ENCODE measurements at places on chromosomes 6 and 20.

GRCh38 chr20:59138114-59138748 is 25.4 kb upstream of the ZNF831 start:
- DNase-seq: no peak

DNA sequence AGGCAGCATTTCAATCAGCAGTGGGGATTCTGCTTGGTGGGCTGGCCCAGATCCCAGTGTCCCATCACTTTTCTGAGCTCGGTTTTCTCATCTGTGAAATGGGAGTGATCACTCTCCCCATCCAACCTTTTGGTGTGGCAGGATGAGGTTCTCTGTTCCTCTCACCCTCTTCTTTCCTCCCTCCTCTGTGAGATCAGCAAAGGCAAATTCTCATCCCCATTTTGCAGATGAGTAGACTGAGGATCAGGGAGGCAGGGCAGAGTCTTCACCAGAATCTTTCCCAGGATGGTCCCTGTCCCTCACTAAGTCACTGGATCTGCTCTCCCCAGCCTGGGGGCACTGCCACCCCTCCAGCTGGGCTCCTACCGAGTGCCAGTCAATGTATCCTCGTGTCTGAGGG is 60.6 kb upstream of the SLC32A1 start:
- DNase-seq: no peak

DNA sequence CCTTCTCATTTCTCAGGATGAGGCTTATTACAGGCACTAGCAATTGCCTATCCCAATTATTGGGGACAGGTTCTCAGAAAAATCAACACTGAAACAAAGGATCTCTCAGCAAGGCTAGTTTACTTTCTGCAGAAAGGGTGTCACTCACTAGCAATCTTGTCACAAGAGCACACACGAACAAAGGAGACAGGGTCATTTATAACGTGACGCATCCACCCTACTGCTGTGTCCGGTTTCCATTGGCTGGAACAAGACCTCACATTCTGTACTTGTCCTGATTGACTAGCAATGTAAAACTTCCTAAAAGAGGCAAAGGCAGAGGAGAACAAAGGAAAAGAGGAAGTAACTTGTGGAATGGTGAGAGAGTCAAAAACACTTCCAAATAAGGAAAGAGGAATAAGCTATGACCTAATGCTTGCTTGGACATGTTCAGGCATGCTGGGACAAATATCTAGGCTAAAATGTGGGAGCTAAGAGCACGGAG is 160.2 kb upstream of the STXBP5 start:
- no peak for DNase-seq

DNA sequence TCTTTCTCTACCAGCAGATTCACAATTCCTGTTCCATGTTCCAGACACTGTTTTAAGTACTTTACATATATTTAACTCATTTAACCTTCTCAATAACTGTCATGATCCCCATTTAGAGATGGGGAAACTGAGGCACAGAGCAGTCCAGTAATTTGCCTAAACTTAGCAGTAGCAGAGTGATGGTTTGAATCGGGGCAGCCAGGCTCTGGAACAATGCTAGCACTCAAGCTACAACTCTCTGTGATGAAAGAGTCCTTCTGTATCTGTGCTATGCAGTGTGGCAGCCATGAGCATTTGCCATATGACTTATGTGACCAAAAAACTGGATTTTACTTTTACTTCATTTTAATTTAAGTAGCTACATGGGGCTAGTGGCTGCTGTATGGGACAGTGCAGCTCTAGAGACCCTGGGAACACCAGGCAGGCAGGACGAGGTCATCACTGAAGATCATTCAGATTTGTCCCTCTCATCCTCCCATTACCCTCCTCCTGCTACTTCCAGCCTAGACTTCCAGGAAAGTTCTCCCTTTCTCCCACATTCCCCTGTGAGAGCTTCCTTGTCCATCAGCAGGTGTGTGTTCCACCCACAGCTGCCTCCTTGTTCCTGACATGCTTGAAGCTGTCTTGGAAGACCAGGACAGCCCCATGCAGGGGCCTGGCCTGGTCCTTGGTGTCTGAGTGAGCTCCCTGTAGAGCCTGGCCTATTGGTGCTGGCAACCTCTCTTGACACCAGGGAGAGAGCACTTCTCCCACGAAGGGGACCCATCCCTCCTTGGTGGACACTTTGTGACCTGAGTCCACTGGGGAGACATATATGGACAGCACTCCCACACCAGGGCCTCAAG is 157.0 kb downstream of the MRPL14 start:
- DNase-seq: no peak

DNA sequence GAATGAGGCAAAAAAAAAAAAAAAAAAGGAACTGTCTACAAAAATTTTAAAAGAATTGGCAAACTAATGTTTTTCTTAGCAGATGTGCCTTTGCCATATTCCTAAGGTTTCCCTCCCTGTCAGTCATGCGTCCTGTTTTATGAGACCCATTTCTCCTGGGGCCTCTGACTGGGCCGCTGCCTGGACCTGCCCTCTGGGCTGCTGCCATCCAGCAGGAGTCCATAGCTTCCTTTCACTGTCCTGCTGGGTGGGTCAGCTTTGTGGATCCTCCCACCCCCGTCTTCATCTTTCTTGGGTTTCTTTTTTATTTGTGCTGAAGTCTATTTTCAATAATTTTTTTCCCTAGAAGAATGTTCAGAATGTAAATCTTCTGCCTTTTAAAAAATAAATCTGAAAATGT is 110.8 kb upstream of the SCP2D1 start:
- DNase-seq: no peak

GRCh38 chr20:4150070-4150441 is 134.7 kb upstream of the RNF24 start:
- DNase-seq: no peak

GRCh38 chr20:32332614-32333013 is 25.5 kb upstream of the ASXL1 start:
- no peak for DNase-seq

DNA sequence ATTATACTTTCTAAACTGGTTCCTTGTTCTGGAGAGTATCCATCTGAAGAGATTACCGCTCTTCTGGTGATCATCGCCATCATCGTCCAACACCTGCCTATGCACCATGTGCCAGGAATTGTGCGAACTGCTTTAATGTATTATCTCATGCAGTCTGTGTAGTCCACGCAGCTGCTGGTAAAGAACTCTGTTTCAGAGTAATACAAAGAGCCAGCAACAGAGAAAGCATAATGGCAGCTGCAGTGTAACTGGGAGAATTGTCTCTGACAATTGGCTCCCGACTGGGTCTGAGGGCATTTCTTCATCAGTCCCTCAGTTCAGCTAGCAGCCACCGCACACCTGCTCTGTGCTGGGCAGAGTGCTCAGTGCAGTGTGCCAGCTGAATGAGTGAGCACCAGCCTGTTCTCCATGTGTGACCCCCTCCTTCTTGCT is 383.4 kb downstream of the GRIK2 start:
- DNase-seq: no peak

GRCh38 chr20:37797669-37798175 is 103.9 kb downstream of the CTNNBL1 start:
- no peak for DNase-seq

GRCh38 chr6:25389471-25389870 is 110.3 kb downstream of the CARMIL1 start:
- no peak for DNase-seq

DNA sequence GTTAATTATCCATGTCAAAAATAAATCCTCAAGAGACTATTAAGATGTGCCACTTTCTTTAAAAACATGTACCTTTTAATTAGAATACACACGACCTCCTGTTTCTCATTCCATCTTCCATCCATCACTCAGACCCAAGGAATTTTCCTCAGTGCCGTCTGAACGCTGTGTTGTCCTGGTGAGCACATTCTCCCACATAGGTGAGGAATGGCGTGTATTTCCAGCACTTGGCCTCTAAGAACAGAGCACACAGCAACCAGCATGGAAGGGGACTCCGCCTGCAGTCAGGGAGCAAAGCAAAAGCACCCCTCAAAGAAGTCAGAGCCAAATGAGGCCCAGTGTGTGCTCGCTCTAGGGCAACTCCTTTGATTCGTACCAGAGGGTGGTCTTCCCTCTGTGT is 45.9 kb downstream of the TBXT start:
- DNase-seq: no peak

- DNase-seq: no peak
Observed at GRCh38 chr20:37526238-37526838, 1.3 kb downstream of the BLCAP start.

Data from CD4-positive, alpha-beta T cell treated with Interferon gamma for 1 hour (primary cell).